ENCODE measurements at places on chromosomes 6 and 20.

DNA sequence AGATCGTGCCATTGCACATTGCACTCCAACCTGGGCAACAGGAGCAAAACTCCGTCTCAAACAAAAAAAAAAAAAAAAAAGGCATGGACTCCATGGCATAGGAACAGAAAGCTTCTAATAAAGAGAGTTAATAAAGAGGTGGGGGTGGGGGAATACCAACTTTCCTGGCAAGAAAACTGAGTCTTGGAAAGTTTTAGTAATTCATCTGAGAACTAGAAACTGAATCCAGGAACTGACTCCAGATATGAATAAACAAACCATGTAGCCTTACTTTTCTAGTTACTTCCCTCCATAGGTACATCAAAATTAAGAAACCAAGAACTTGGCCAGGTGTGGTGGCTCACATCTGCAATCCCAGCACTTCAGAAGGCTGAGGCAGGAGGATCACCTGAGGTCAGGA lies 38.5 kb downstream of the PTPRT start:
- DNase-seq, result no peak

DNA sequence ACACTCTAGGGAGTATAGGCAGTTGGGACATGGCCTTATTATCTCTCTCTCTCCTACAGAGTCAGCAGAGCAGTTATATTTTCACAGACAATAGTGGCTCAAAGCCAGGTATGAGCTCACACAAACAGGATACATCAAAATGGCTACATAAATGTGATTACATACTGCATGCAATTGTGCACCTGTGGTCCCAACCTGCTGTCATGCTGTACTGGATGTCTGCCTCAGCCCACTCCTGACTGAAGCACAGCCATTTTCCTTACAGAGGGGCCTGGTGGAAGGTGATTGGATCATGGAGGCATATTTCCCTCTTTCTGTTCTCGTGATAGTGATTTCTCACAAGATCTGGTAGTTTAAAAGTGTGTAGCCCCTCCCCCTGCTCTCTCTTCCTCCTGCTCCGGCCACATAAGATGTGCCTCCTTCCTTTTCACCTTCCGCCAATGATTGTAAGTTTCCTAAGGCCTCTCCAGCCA lies 37.0 kb upstream of the SAMHD1 start:
- no peak for DNase-seq

GRCh38 chr6:55281215-55281614 lies 46.1 kb upstream of the GFRAL start:
- DNase-seq, result no peak

- no peak for DNase-seq
Measured at GRCh38 chr6:3289664-3290055, 30.9 kb downstream of the PSMG4 start.

DNA sequence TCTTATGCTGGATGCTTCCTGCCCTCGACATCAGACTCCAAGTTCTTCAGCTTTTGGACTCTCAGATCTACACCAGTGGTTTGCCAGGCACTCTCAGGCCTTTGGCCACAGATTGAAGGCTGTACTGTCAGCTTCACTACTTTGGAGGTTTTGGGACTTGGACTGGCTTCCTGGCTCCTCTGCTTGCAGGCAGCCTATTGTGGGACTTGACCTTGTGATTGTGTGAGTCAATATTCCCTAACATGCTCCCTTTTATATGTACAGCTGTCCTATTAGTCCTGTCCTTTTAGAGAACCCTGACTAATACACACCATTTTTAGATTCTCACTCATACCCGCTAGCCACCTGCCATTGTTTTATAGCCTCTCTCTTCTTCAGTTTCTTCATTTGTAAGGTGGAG lies 382.1 kb upstream of the TSHZ2 start:
- no peak for DNase-seq

- no peak for DNase-seq
Measured at GRCh38 chr20:34736106-34736735, 32.1 kb downstream of the TP53INP2 start.

GRCh38 chr6:129980821-129981220 lies 37.6 kb upstream of the L3MBTL3 start:
- DNase-seq, result no peak

GRCh38 chr20:23584434-23585199 lies 16.3 kb upstream of the CST9L start:
- no peak for DNase-seq
